Stimulated activated CD4-positive, alpha-beta T cell treated with anti-CD3 and anti-CD28 coated beads, Interleukin-15, amount 100 ng/mL, for 24 hours (primary cell): ENCODE measurements at places on chromosomes 1 and 21.
A peak's percentile ranks its signal among the peaks of the same experiment; 100 is the strongest.

GRCh38 chr1:40985161-40985560, 5.7 kb downstream of the CTPS1 start:
- DNase-seq = no peak

DNA sequence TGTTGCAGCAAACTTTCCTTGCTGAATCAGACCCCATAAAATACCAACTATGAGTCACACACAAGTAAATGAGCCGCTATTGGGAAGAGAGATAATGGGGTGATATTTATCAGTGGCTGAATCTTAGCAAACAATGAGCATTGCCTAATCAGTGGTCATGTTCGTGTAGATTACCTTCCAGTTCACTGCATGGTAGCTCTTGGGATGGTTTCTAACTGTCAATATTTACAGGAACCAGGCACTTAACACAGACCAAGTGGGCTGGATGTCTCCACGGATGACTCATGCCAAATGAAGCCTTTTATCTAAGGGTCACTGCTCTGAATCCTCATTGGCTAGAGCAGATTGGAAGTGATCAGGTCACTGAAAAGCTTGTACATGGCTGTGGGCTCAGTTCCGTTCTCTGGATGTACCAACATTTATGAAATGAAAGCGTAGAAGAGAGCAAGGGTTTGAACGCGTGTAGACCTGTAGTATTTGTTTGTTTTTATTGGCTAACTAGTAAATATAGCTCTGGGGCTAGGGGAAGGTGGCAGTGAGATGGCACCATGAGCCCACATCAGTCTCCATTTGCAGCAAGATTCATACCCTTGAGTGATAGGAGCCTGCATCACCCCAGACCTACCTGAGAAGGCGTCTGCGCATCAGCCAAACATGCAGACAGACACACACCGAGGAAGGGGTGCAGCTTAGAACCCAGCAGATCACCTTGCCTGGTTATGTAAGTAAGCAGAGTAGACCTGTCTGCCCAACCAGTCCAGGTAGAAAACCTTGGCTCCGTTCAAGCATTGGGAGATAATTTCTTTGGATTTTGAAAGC, 153.3 kb downstream of the TOMM20 start:
- no peak for DNase-seq

DNA sequence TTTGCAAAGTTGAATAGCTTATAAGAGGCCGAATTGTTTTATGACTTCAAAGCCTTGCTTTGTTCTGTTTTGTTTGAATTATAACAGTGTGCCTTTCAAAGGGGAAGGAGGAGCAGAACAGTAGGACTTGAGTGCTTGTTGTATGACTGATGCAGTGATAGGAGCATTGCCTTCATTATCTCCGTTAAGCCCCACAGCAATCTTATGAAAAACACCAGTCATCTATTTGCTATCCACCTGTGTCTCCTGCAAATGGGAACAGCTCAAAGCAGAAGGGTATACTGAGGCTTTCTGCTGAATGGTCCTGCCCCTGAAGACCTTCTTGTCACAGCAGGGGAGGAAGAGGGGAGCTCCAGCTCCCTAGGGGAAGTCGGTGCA, 127.5 kb downstream of the RNF220 start:
- no peak for DNase-seq

DNA sequence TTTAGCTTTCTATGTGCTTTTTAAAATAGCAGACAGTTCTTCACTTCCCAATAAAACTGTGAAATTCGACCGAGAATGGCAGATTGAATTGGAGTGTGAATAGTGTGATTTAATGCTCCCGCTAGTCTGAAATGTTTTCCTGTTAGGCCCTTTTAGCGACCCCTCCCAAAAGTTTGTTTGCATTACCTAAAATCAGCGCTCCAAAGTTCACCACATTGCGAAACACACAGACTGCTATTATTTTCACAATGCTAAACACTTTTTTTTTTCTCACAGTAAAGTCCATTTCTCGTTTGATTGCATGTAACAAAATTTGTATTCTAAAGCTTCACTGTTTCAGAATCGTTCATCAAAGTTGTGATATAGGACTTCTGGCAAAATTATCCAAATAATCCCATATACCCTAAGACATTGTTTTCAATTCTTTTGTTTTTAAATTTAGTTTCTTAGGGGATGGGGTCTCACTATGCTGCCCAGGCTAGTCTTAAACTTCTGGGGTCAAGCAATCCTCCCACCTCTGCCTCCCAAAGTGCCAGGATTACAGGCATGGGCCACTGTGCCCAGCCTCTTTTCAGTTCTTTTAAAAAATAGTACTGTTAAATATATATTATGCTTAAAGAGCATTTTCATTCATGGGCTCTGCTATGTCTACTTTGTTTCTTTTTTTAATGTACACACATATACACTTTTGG, 76.5 kb upstream of the USH2A start:
- DNase-seq = no peak

GRCh38 chr1:93669369-93669768, 12.3 kb downstream of the BCAR3 start:
- no peak for DNase-seq

GRCh38 chr1:190942475-190942874, 464.8 kb upstream of the BRINP3 start:
- DNase-seq = no peak

- DNase-seq = peak; percentile 8
These were observed 186.7 kb downstream of the FOXD2 start for GRCh38 chr1:47624531-47624930.

DNA sequence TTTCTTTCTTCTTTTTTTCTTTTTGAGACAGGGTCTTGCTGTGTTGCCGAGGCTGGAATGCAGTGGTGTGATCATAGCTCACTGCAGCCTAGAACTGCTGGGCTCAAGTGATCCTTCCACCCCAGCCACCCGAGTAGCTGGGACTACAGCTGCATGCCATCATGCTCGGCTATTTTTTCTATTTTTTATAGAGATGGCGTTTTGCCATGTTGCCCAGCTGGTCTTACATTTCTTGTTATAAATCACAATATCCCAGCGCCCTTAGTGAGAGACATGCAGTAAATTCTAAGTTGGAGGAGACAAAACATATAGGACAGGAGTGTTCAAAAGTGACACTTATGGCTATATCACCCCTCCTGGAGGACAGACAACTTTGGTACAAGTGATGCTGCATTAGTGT, 31.3 kb upstream of the ACTN2 start:
- DNase-seq = no peak

- peak; percentile 85 for DNase-seq
These were observed 13.8 kb upstream of the BOLA1 start for GRCh38 chr1:149885339-149886120.

DNA sequence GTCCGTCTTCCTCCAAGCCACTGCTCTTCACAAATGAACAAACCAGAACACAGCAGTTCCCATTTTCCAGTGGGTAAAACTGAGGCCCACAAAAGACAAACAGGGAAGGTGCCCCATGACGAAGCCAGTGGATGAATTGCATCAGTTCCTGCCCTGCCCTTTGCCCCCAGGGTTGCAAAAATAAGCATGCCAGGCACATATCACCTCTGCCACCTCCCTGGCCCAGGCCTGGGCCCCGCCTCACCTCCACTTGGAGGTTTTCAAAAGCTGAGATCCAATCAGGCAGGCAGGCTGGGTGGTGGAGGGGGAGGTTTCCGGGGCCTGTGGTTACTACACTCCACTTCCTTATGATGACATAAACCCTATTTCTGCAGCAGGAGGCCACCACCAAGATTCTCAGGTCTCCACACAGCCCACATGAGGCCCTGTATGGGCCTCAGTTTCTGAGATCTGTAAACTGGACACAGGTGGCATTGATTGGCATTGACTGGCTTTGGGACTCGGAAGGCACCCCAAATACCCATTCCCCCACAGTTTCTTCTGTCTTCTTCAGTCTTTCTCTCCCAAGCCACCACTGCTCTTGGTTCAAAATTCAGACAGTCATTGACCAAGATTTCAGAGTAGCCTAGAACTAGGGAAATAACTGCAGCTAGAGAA, 4.1 kb downstream of the KIF21B start:
- peak; percentile 93 for DNase-seq

- DNase-seq = no peak
These were observed 81.0 kb downstream of the HMGB4 start for GRCh38 chr1:33944846-33945245.

- DNase-seq = no peak
These were observed 30.5 kb upstream of the NFIA start for GRCh38 chr1:61051719-61052394.

GRCh38 chr1:27148591-27148990, 6.3 kb downstream of the SLC9A1 start:
- no peak for DNase-seq

GRCh38 chr1:162632217-162632666, at the start of gene DDR2:
Gene DDR2, plus strand, starts transcription at chr1:162632464. Its CDS starts 86,600 bp downstream, at chr1:162719064.
- no peak for DNase-seq

- DNase-seq = peak; percentile 89
These were observed 34.6 kb upstream of the S100A7 start for GRCh38 chr1:153494976-153495535.
